ENCODE measurements at places on chromosomes 1 and 21.

- DNase-seq, result no peak
Measured at GRCh38 chr1:23479666-23479941, 4.4 kb downstream of the ASAP3 start.

DNA sequence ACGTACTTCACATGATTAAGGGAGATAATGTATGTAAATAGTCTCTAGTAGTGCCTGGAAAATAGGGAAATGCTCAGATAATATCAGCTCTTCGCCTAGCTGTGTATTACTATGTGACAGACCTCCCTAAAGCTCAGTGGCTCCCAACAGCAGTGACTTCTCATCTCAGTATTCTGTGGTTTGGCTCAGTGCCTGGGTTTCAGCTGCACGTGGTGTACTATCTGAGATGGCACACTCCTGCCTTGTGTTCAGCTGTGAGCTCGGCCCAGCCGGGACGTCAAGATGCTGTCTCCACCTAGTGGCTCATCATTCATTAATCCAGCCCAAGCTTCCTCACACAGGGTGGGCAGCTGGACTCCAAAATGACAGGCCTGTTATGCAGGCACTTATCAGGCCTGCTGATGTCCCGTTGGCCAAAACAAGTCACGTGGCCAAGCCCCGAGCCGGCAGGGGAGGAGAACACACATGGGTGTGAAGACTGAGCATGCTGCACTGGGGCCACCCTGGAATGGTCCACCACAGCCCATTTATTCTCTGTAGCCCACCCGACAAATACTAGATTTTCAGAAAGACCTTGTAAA lies 17.8 kb downstream of the SLFNL1 start:
- DNase-seq, result peak; percentile 89

GRCh38 chr1:43147625-43148327 lies 24.3 kb downstream of the EBNA1BP2 start:
- DNase-seq, result peak; percentile 73

- no peak for DNase-seq
Measured at GRCh38 chr1:197614916-197615692, 160.2 kb downstream of the DENND1B start.

DNA sequence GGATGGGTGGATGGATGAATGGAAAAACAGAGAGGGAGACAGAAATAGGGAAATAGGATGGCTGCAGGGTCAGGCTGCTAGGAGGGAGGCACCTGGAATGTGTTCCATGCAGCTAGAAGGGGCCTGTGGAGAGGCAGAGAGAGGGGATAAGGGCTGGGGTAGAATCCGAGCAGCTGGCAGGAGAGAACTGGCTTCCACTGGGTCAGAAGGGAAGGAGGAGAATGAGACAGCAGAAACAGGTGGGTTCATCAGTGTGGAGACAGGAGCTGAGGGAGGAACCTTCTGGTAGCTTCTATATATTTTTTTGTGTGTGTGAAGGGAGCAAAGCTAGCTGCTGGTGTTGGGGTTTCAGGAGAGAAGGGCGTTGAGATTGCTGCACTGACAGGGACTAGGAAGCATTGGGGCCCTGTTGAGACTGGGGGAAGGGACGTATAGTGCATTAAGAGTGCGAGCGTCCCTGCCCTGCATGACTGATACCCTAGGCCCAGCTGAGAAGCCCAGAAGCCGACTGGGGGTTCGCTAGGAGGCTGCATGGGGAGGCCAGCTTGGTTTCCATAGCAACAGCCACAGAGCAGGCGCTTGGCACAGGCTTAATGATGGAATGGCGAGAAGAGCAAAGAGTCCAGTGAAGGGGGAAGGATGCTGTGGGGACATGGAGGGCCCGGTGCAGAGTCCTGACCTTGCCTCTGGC lies 14.8 kb upstream of the KIF21B start:
- no peak for DNase-seq

GRCh38 chr1:181127898-181128453 lies 39.5 kb downstream of the IER5 start:
- DNase-seq, result no peak

DNA sequence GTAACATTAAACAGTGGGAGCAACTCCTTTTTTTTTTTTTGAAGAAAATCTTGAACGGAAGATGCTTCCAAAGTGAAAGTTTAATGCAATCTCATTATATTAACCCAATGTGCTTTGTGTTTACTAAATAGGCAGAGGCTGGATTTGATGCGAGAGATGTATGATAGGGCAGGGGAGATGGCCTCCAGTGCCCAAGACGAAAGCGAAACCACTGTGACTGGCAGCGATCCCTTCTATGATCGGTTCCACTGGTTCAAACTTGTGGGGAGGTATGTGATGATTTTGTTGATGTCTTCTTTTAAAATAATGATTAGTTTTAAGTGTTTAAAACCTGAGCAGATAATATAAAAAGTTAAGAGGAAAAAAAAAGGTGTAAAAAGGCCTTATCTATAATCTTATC lies 74.2 kb upstream of the PGD start:
- DNase-seq, result no peak

GRCh38 chr1:15352128-15352957 lies 57.3 kb upstream of the EFHD2 start:
- DNase-seq, result peak; percentile 66

DNA sequence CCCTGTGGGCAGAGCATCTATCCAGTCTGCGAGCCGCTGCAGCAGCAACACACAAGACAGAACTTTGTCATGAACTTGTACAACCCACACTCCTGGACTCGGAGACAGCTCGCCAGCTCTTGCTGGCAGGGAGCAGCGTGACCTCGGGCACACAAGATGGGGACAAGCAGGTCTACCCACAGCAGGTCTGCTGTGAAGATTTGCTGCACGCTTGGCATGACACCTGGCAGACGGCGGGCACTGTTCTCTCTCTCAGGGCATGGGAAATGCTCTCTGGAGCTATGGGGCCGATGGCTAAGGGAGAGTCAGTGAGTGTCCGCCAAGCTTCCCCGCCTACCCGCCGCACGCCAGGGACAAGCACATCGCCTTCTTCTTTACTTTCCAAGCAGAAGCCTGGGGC lies 90.0 kb downstream of the STUM start:
- peak; percentile 49 for DNase-seq

- DNase-seq, result no peak
Measured at GRCh38 chr1:214316593-214316992, 35.6 kb downstream of the SMYD2 start.

- DNase-seq, result no peak
Measured at GRCh38 chr1:62273953-62274352, 45.3 kb downstream of the KANK4 start.

- no peak for DNase-seq
Measured at GRCh38 chr1:231446138-231446537, 24.1 kb upstream of the EGLN1 start.
